ENCODE measurements at places on chromosomes 5 and 9.

GRCh38 chr5:97728920-97729319, 545.9 kb upstream of the RIOK2 start:
- DNase-seq, result no peak

DNA sequence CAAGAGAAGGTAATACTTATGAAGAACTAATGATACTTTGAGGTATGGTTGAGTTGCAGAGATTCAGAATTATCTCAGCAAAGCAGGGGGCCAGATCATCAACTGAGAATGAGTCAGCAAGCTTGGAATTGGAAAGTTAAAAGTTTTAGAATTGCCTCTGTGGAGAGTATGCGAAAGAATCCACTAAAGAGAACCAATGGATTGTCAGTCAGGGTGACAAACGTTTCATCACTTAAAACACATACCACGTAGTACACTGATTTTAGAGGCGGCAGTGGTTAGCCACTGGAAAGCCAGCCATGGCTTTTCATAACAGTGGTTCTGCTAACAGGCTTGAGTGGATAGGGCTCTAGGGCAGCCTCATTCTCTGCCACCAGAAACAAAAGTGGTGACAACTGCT, 30.7 kb downstream of the AOPEP start:
- DNase-seq, result no peak

DNA sequence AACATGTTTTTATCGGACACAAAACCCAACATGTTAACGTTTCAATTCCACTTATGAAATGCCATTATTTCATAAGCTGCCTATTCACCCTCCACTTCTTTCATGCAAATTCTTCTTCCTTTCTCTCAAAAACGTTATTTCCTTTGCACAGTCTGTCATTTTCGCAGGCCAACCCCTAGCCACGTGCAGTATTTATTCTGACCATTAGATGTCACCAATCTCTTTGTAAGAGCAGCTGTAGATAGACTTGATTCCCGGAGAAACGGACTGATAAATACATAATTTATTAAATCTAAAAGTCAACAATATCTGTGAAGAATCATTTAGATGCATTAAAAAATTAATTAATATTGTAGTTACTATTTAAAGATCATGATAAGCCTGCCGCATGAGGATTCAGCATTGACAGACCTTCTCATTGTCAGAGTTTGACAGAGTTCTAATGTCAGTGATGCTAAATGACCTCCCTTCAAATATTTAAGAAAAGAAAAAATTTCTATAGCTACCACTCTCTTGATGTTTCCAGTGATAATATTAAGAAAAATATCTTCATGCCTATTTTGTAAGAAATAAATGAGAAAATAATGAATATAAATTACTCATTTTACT, 933.6 kb downstream of the CDH12 start:
- DNase-seq, result no peak

DNA sequence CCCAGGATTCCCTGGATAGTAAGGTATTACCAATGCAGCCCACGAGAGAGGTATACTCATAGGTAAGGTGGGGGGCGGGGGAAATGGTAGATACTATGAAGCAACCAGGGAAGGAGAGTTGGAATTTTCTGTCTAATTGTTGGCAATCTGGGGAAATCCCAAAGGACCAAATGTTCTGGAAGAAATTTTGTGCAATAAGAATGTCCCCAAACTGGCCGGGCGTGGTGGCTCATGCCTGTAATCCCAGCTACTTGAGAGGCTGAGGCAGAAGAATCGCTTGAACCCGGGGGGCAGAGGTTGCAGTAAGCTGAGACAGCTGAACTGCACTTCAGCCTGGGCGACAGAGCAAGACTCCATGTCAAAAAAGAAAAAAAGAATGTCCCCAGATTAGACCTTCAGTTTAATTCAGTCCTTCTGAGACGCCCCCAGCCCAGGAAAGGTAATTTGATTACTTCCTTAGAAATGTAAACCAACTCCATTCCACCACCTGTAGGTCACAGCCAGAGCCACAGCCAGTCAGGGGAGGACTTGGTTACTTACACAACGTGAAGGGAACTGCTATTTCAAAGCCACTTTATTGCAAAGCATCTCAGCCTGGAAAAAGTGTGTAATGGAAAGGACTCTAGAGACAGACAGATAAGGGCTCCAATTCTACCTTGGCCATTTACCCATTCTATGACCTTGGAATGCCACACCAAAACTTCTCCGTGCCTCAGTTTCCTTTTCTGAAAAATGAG, 50.0 kb upstream of the KLF4 start:
- no peak for DNase-seq

DNA sequence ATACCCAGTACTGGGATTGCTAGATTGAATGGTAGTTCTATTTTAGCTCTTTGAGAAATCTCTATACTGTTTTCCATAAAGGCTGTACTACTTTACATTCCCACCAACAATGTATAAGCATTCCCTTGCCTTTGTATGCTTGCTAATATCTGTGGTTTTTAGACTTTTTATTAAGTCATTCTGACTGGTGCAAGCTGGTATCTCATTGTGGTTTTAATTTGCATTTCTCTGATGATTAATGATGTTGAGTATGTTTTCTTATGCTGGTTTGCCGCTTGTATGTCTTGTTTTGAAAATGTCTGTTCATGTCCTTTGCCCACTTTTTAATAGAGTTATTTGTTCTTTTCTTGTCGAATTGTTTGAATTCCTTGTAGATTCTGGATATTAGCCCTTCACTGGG, 512.7 kb upstream of the PAPPA start:
- no peak for DNase-seq
